ENCODE measurements at places on chromosomes 1 and 21. TPM values are rescaled to one million over a fixed set of nuclear protein-coding genes. Genes with fewer than 3 reads are reported as not detected.

DNA sequence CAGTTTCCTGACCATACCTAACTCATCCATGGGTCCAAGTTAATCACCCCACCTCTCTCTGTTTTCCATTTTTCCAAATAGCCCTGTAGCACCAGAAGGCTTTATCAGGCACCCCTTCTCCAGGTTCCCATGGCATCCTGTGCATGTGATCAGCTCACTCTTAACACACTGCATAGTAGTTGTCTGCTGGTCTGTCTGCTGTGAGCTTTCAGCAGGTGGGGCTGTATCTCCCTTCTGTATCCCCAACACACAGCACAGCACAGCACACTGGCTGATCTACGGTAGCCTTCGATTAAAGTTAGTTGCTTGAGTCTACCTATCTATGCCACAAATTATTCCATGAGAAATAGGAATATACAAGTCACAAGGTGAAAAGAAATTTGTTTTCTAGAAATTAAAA is 54.3 kb upstream of the C1orf198 start:
- H3K4me3 ChIP-seq: no peak overlapping the region
- H3K36me3 ChIP-seq: no peaks in the 10 kb centered on the region
- no peak overlapping the region for H3K27ac ChIP-seq
- H3K4me1 ChIP-seq: no peaks in the 10 kb centered on the region
- no peak for DNase-seq

GRCh38 chr1:202074985-202075384 is 47.7 kb upstream of the GPR37L1 start:
- no peak for DNase-seq
- H3K27ac ChIP-seq: no peak overlapping the region
- H3K4me3 ChIP-seq: no peak overlapping the region
- H3K4me1 ChIP-seq: peaks cover 2% of the 10 kb centered on the region
- H3K27me3 ChIP-seq: no peaks in the 10 kb centered on the region
- H3K36me3 ChIP-seq: no peaks in the 10 kb centered on the region

- no peak overlapping the region for H3K4me3 ChIP-seq
- H3K36me3 ChIP-seq: no peaks in the 10 kb centered on the region
- no peaks in the 10 kb centered on the region for H3K27me3 ChIP-seq
- H3K27ac ChIP-seq: no peak overlapping the region
- peaks cover 2% of the 10 kb centered on the region for H3K4me1 ChIP-seq
These were observed 24.0 kb downstream of the PGLYRP3 start for GRCh38 chr1:153288634-153289275.

DNA sequence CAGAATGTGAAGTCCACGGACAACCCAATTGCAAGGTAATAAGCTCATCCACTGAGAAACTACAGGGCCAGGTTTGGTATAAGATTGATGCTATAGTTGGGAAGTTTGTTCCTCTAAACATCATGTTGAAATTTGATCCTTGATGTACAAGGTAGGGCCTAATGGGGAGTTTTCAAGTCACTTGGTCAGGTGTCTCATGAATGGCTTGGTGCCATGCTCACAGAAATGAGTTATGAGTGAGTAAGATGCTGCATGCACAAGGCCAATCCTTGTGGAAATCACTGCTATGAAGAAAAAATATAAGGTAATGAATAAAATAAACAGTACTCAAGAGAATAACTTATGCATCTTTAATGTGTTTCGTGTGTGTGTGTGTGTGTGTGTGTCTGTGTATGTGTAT is 1891.2 kb downstream of the NCAM2 start:
- no peaks in the 10 kb centered on the region for H3K4me1 ChIP-seq
- no peaks in the 10 kb centered on the region for H3K27me3 ChIP-seq
- no peak overlapping the region for H3K27ac ChIP-seq
- DNase-seq: no peak
- H3K36me3 ChIP-seq: no peaks in the 10 kb centered on the region

DNA sequence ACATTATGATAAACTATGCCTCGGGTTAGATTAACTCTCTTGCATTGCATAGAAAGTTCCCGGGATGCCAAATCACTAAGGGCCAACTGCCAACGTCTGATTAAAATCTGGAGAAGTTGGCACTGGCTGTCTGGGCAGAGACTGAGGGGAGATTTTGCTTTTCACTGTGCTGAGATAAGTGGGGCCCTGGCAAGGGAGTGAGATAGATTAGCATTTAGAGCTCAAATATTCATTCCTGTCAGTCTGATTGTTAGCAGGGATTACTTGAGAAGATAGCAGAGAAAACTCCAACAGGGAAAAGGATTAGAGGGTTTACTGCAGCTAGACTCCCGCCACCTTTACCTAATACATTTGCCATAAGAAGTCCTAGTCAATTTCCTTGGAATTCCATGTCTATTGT is 714.1 kb upstream of the CHRM3 start:
- H3K27ac ChIP-seq: no peak overlapping the region
- no peaks in the 10 kb centered on the region for H3K4me1 ChIP-seq
- no peak for DNase-seq

Gene RAVER2
- 17.2 TPM for total RNA-seq

Gene TNFRSF4
- not detected for total RNA-seq

Gene RIT1
- total RNA-seq: 25.3 TPM

Gene ATXN7L2
- total RNA-seq: 9.8 TPM
